GM23248 (cell line): ENCODE measurements at places on chromosomes 3 and 15. TPM values are rescaled to one million over a fixed set of nuclear protein-coding genes. Genes with fewer than 3 reads are reported as not detected.

SATB1 gene
- total RNA-seq: 12.0 and 31.4 TPM in 2 replicates

DNA sequence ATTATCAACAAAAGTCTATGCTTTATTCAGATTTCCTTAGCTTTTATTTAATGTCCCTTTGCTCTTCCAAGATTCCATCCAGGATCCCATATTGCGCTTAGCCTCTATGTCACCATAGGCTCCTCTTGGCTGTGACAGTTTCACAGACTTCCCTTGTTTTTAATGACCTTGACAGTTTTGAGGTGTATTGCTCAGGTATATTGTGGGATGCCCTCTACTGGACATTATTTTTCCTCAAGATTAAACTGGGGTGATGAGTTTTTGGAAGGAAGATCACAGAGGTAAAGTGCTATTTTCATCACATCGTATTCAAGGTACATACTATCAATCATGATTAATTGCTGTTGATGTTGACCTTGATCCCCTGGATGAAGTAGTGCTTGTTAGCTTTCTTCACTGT is 99.1 kb upstream of the SMAD3 start:
- no peak for DNase-seq

DNA sequence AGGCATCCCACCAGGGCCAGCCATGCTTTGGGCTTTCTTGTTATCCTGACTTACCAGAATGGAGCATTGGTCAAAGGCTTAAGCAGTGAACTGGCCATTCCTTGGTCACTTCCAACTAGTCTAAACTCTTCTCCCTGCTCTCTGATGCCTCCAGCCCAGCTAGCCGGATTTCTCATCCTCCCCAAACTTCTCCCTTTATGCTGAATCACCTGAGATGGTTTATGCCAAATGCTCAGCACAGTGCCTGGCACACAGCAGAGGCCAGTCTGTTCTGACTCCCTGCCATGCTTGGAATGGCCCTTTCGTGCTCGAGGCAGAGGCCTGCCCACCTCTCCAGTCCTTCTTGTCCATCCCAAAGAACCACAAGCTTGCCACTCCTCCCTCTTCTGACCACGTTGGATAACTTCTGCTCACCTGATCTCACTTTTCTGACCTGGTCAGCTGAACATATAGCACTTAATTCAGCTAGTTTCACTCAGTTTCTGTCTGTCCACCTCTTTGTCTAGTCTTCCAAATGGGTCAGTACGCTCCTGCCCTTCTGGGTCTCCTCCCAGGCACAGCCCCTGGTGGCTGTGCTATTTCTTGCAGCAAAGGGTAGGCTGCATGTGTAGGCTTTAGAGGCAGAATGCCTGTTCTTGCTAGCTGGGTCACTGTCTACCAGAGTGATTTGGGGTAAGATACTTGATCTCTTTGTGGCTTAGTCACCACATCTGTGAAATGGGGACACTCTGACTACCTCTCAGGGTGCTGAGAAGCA is 2.2 kb upstream of the RBP1 start:
- DNase-seq: no peak

DNA sequence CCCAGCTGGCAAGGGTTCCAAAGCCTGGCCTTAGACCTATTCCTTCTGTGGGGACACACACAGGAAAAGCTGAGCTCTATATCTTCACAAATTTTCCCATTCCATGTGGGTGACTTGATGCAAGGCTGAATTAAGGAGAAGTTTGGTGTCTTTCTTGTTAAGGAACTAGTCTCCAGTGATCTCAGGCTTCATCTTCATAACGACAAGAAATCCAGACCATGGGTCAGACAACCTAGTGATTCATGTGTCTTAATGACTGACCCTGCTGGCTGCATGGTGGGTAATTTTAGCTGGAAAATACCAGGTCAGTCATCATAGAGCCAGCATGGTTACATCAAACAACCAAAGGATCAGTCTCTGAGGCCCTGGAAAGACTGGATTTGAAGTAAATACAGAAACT is 112.7 kb upstream of the SLC4A7 start:
- peak; percentile 81 for DNase-seq

DNA sequence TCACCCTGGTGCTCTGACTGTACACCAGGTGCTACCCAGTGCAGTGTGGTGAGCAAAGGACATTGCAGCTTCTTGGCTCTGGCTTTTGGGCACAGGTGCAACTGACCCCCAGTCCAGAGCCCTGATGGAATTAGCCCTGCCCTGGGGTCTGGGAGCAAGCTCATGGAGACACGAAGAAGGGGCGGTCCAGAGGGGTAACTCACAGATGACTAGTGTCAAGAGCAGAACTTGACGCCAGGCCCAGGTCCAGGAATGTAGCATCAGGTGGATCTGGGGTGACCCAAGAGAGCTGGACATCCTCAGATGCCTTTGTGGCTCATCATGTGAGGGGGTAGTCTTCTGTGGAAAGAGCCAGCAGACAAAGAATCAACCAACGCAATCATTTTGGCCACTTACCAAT is 88.9 kb downstream of the ASB7 start:
- no peak for DNase-seq

LARP6 gene
- 110 and 119 TPM in 2 replicates for total RNA-seq

- DNase-seq: no peak
Observed at GRCh38 chr3:100127792-100128191, 13.5 kb upstream of the FILIP1L start.

- no peak for DNase-seq
Observed at GRCh38 chr3:150960708-150961684, 11.5 kb downstream of the CLRN1 start.

DNA sequence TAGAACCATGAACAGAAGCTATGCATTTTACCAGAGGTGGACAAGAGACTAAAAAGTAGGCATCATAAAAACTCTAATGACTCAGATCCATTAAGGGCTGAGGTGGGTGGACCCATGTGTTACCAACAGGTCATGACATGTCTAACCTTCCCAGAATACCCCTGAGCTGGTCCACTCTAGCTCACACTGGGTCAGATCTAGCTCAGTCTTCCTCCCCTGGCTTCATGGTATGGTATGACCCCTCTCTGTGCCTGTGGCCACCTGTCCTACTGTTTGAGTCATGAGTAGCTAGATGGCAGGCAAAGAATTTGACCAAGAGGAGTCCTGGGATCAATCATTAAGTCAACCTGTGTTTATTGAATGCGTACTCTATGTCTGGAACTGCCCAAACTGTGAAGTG is 340.4 kb downstream of the EPHB1 start:
- no peak for DNase-seq

GRCh38 chr3:48217449-48217848 is 5.8 kb upstream of the CAMP start:
- no peak for DNase-seq

FBXW12 gene
- total RNA-seq: not detected in 2 replicates

SLC24A5 gene
- not detected in 2 replicates for total RNA-seq

GOLGA8S gene
- total RNA-seq: 0.11 and 0.13 TPM in 2 replicates

MOBP gene
- total RNA-seq: not detected in 2 replicates
